Activated CD4-positive, alpha-beta T cell treated with anti-CD3 and anti-CD28 coated beads, Interleukin-2, amount 50 U/mL, for 48 hours (primary cell): ENCODE measurements at places on chromosomes 2 and 18.

- no peak for DNase-seq
Measured at GRCh38 chr18:78517973-78518372, 461.6 kb upstream of the SALL3 start.

- no peak for DNase-seq
Measured at GRCh38 chr18:12991821-12992179, 638 bp downstream of the CEP192 start.

DNA sequence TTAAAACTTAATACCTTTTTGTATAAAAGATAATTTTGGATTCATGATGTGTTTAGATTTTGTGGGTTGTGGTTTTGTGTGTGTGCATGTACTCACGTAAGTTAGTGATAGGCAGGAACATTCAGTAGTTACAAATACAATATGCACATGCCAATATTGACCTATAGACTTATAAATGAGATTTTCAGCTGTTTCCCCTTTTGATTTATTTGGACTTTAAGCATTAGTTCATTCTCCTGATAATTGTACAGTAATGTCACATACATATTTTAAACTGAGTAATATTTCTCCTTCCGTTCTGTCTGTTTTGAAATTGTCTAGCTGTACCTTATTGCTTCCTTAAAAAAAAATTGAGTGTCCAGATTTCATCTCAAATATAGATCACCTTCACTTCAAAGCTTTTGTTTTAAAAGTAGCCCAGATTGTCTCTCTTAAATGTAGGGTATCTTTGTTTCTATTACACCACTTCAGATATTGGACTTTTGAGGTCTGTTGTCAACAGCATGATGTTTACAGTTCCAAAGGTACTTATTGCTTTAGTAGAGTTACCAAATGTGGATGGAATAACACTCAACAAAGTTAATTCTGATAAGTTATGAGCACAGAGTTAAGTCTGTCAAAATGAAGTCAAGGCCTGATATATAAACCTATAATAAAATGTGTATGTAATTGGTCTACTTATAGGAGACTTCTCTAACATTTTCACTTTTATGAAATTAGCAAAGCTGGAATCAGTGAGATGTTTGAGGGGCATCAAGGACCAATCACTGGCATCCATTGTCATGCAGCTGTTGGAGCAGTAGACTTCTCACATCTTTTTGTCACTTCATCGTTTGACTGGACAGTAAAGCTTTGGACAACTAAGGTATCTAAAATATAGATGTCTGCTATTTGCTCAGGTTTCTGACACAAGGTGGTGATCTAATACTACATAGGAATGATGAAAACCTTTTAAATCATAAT, 42.0 kb downstream of the DYNC1I2 start:
- no peak for DNase-seq

- no peak for DNase-seq
Measured at GRCh38 chr2:237590272-237591140, at the start of gene RAB17. RAB17 (minus strand) TSS chr2:237590734; CDS start chr2:237586154, 4,580 bp downstream.

DNA sequence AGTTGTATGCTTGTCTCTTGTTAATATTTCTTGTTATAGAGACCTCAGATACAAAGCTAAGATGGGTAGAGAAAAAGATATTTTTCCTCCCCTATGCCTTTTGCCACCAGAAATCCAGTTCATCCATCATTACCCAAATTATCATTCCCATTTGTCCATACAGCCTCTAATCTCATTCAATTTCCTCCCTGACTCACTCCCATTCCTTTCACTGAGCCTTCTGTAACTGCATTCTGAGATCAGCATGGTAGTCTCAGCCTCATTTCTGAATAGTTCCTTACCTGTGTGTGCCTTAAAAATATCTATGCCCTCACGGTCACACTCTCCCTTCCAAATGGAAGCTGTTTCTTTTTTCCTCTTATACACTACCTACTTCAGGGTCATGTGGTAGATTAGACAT, 15.7 kb upstream of the PIK3C3 start:
- no peak for DNase-seq

DNA sequence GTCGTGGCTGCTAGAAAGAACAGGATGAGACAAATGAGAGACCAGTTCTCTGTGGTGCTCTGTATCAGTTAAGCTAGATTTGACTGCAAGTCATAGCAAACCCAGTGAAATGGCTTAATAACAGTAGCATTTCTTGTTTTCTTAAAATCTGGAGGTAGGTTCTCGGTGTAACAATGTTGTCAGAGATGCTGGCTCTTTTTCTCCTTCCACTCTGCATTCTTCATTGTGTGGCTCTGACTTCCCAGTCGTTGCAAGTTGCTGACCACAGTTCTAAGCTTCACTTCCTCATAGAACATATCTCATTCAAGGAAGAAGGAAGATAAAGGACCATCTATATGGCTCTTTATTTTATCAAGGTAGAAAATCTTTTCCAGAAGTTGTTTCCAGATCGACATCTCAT, 7.9 kb upstream of the CKAP2L start:
- no peak for DNase-seq

- no peak for DNase-seq
Measured at GRCh38 chr2:165778187-165778556, 15.9 kb downstream of the GALNT3 start.

GRCh38 chr18:37532917-37533316, 32.7 kb downstream of the CELF4 start:
- no peak for DNase-seq

DNA sequence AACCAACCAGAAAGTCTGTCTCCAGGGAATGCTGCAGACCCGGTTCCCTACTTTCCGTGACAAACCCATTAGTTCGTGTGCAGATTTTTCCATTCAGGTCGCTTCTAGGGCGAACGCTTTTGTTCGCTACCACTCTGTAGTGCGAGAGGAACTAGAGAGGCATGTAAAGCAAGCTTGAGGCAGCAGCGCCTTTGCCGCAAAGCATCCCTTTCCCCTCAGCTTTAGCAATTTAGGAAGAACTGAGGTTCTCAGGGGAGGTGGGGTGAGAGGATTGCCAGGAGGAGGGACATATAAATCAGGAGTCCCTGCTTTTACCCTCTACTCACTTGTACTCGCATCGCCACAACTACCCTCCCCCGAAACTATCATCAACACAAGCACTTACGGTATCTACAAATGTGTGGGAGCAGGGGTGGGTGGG, 748 bp upstream of the ZNF804A start:
- no peak for DNase-seq

GRCh38 chr2:157245144-157245840, 12.2 kb upstream of the GALNT5 start:
- DNase-seq, result no peak

DNA sequence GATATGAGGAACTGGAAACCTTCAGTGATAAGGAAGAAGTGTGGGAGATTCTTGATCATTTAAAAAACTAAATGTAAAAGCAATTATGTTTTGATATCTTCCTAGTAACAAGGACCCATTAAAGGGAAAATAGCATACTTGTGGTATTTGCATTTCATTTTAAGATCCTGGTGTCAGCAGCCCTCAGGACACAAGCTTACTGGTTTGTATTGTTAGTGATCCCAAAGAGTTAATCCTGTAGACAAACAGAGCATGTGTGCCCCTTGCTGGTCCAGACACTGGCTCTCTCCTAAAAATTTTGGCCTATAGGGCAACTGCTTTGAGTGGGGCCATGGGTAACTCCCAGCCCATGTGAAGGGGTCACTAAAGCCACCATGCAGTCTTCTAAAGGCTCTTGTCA, 101.1 kb upstream of the TFCP2L1 start:
- no peak for DNase-seq

DNA sequence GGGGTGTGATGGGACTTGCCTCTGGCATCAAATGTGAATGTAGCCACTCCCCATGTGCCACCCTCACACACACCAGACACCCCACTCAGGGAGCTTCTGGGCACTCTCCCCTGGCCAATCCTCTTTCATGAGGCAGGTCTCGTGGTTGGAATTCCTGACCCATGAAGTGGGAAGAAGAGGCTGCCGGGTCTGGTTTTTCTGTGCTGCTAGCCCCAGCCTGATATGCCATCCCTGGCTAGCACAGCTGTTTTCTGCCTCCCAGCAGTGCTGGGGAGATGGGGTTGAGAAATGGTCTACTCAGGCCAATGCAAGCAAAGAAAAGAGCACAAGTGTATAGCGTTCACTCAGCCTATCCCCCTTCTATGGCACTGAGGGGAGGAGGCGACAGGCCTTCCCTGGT, 1.2 kb upstream of the C2orf72 start:
- no peak for DNase-seq

DNA sequence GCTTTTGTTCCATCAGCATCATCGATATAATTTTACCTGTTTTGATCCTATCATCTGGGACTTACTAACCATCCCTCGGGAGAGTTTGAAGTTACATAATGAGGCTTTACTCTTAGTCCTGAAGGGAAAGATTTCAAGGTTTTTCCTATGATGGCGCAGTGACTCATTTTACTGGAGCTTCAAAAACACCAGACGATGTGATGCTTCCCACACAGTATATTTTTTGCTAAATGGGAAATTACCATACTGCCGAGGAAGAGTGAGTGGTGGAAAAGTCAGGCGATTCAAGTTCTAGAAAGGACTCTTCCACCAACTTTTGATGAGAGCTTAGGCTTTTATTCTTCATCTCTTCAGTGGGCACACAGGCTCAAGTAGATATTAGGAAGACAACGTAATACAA, 44.6 kb upstream of the GCG start:
- no peak for DNase-seq

DNA sequence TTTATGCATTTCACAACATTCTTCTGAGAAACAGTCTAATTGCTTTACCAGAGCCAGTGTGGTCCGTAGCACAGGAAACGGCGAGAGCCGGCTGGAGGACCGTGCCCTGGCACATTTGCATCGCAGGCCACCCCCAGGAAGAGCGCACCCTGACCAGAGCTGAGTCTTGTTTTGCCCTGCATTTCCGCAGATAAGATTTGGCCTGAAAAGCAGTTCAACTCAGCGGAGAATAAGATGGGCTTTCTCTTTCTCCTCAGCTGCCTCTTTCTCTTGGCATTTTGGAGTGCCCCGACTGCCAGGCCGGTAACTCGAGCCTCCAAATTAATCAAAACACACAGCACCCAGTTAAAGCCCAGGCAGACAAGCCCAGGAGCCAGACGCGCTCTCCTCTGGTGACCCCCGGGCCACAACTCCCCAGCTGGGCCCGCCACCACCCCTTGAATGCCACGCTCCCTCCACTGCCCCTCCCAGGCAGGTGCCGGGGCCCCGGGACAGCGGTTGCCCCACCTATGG, 464 bp downstream of the COL4A4 start:
- DNase-seq, result no peak

GRCh38 chr18:57916684-57917083, 113.6 kb upstream of the ATP8B1 start:
- DNase-seq, result no peak

DNA sequence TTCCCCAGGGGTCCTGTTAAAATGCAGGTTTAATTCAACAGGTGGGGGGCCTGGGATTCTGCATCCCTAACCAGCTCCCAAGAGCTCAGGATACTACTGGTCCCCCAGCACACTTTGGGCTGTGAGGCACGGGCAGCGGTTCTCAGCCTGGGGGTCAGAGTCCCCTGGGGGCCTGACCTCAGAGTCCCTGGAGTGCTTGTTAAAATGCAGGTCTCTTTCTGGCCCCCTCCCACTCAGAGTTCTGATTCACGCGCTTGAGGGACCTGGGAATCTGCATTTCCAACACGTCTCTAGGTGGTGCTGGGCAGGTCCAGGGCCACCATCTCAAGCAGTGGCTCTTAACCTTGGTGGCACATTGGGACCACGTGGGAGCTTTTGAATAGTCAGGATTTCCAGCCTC, 2.8 kb upstream of the OTOS start:
- no peak for DNase-seq

GRCh38 chr2:96587843-96588242, 50.3 kb downstream of the KANSL3 start:
- DNase-seq, result no peak

GRCh38 chr2:167916756-167917155, 330.6 kb downstream of the STK39 start:
- no peak for DNase-seq

DNA sequence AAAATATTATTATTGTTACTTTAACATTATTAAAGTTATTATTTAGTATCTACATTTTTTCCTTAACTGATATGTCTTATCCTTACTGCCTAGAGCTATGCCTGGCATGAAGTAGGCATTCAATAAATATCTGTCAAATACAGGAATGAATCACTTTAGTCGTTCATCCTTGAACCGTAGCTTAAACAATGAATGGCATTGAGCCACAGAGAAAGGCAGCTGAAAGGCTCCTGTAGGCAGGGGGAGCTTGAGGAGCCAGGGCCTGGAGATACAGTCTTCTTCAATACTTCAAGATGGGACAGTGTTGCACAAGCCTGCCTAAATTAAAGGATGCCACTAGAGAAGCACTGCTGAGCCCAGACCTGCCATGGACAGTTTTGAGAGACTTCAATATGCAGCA, 22.5 kb downstream of the CYRIA start:
- no peak for DNase-seq
